ENCODE measurements at places on chromosomes 12 and 14. TPM values are rescaled to one million over a fixed set of nuclear protein-coding genes. Genes with fewer than 3 reads are reported as not detected.

The TSPAN31 gene
- 53.3 TPM for total RNA-seq

DNA sequence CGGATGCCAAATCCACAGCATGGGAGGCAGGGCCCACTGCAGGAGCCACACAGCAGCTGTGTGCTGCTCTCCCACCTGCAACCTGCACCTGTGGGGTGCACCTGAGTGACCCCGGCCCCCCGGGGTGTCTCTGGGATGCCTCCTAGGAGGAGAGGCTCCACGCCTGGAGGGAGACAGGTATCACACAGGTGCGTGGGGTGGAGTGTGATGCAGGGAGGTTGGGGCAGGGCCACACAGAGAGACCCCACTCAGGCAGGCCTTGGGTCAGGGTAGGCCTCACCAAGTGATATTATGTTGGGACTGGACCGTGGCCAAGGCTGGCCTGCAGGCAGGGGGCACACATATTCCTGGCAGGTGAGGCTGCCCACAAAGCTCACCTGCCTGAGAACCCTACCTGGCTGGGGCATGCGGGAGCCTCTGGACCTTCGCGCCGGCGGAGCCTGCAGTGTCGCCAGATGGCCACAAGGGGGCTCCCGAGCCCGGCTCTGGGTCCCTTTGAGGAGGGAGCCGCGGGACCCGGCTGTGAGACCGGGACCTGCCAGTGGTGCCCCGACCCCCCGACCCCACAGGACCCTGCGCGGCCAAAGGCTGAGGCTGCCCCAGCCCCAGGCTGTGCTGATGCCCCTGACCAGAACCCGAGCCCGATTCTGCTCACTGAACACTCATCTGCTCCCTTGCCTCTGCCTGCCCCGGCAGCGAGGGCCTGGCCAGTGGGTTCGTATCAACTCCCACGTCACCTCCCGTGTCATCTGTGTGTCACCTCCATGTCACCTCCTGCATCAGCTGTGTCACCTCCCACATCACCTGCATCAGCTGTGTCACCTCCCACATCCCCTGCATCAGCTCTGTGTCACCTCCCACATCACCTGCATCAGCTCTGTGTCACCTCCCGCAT lies 11.4 kb downstream of the TMEM121 start:
- DNase-seq, result peak; percentile 42

DNA sequence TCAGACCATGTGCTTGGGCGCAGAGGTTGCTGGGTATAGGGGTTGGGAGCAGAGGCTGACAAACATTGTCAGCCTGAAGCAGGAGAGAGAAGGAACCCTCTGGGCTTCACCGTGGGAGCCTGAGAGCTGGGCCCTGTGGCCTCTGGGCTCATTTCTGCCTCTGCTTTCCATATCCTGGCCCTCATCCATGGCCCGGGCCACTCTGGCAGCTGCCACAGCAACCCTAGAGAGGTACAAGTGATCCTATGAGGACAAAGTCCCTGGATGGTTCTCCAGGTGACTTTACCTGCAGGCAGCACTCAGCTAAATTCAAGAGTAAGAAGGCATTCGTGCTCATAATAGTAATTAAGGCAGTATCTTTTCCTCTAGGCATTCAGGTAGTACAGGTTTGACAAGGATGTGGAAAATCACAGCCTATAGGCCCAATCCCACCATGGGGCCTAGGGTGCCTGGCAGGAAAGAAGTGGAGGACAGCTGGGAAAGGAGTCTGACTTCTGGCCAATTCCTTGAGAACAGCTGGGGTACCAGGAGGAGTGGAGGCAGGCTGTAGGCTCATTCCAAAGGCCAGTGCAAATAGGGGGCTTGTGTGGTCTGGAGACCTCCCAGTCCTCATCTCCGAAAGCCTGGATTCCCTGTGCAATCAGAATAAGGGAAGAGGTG lies 3.6 kb upstream of the TTC7B start:
- DNase-seq, result peak; percentile 73

- peak; percentile 72 for DNase-seq
Observed at GRCh38 chr12:67541625-67541991, 106.9 kb upstream of the DYRK2 start.

The REP15 gene
- 3.2 TPM for total RNA-seq

The SCNN1A gene
- 452 TPM for total RNA-seq

GRCh38 chr12:254912-255311 lies 7.7 kb downstream of the SLC6A13 start:
- no peak for DNase-seq

The TC2N gene
- total RNA-seq, result 39.7 TPM

The OR6C1 gene
- total RNA-seq, result not detected

DNA sequence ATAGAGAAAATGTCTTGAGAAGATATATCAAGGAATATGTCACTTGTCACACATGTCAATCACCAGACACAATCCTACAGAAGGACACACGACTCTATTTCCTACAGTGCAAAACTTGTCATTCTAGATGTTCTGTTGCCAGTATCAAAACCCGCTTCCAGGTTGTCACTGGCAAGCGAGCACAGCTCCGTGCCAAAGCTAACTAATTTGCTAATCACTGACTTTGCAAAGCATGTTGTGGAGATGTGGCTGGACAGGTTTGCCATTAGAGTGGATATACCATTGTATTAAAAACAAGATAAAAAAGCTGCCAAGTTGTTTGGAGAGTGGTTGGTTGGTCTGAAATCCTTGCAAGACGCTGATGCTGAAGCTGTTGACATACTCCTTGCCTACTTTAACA lies 7.9 kb upstream of the SGPP1 start:
- DNase-seq, result no peak

DNA sequence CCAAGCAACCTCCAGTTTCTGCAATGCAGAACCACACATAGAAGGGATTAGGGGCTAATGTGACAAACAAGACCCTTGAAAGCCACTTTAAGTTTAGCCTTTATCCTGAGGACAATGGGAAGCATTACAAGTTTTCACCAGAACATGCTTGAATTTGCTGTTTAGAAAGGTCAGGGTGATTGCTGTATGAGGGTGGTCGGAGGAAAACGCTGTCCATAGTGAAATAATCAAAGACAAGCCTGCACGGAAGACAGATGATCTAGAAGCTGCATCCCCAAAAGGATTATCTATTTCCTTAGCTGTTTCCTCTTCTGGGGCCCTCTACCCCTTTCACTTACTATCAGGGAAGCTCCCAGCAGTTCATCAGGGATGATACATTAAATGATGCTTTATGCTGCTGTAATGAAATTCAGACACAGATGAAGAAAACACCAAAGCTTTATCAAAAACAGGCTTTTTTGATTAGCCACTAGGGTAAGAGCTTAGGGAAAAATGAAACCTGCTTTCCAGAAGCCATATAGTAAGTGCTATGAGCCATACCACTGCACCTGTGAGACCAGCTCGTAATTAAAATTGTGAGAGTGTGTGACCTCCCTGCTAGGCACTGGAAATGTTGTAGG lies 6.5 kb downstream of the HAL start:
- DNase-seq, result no peak

The SERPINA1 gene
- total RNA-seq, result 1,861 TPM

DNA sequence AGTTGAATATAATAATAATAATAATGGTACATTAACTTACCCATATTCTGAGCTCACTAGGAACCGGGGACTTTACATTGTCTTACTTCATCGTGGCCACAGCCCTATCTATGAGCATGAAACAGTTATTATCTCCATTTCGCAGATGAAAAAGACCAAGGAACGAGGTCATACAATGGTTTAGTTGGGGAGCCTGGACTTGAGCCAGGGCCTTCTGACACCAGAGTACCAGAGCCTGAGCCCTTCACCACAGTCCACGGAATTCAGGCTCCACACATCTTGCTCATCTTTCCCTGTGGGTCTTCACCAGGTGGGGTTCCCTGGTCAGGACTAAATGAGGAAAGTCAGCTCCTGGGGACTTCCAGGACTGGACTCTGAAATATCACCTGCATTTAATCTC lies 31.3 kb upstream of the CMKLR1 start:
- DNase-seq, result no peak

The TOMM20L gene
- total RNA-seq, result not detected

DNA sequence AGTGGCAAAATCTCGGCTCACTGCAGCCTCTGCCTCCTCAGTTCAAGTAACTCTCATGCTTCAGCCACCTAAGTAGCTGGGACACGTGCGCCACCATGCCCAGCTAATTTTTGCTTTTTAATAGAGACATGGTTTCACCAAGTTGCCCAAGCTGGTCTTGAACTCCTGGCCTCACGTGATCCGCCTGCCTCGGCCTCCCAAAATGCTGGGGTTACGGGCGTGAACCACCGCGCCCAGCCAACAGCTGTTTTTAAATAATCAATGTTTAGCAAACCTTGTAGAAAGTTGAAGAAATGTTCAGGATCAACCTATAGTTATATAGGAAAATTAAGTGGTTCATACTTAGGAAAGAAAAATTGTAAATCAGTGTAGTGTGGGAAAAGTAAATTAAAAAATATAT lies 6.0 kb upstream of the HSP90AA1 start:
- DNase-seq, result no peak
